NCI-H1694 treated with DMSO at 0.1 percent for 48 hours (cell line): ENCODE measurements at places on chromosomes 6 and 20.

DNA sequence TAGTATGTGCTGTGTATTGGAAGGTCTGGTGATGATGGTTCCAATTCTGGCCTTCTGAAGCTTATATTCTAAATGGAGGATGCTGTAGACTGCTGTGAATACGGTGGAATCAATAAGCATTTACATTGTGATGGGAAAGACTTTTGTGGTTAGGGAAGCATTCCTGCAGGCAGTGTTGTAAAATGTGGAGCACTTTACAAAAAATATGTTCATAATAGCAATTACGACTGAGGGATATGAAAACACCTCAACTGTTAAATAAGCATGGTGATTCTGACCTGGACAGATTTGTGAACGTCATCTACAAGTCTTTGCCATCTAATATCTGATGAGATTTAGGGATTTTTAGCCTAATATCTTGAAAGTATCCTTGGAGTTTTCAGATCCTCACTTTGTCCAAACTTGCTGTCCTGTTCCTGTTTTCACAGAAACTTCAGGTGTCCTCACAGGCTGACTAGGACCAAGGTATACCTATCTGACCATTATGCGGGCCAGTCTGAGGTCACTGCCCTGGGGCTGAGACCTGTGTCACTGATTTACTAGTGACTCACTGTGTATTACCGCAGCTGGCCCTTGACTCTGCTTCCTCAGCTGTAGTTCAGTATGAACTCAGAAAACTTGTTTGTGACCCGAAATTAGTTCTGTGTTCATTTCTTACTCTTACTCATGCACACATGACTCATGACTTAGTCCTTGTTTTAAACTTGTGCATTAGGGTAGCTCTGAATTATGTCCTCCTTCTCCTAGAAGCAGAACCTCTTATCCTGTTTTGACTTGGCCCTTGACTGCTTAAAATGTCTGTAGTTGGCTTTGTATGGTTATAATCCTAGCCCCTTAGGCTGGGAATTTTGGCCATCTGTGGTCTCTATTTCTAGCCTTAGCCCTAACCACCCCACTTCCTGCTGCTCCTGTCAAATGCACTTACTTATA lies 343.0 kb downstream of the CDKAL1 start:
- no peak for DNase-seq

DNA sequence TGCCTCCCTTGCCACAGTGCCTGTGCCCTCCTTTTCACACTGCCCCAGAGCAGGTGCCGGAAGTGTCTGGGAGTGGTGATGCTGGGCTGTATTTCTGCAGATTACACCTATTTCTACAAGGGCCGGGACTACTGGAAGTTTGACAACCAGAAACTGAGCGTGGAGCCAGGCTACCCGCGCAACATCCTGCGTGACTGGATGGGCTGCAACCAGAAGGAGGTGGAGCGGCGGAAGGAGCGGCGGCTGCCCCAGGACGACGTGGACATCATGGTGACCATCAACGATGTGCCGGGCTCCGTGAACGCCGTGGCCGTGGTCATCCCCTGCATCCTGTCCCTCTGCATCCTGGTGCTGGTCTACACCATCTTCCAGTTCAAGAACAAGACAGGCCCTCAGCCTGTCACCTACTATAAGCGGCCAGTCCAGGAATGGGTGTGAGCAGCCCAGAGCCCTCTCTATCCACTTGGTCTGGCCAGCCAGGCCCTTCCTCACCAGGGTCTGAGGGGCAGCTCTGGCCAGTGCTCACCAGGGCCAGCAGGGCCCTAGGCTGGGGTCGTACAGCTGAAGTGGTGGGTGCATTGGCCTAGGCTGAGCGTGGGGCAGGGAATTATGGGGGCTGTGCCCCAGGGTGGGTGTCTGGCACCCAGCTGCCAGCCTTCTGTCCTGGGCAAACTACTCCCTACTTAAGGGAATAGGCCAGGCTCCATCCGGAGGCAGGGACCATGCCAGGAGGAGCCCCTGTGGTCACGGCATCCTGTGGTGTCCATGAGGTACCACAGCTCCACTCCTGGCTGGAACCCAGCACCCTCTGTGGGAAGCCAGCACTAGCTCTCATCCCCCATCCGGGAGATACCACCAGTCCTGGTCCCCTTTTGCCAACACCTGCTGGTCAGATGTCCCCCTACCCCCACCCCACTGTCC lies 3.5 kb downstream of the MMP24OS start:
- no peak for DNase-seq

DNA sequence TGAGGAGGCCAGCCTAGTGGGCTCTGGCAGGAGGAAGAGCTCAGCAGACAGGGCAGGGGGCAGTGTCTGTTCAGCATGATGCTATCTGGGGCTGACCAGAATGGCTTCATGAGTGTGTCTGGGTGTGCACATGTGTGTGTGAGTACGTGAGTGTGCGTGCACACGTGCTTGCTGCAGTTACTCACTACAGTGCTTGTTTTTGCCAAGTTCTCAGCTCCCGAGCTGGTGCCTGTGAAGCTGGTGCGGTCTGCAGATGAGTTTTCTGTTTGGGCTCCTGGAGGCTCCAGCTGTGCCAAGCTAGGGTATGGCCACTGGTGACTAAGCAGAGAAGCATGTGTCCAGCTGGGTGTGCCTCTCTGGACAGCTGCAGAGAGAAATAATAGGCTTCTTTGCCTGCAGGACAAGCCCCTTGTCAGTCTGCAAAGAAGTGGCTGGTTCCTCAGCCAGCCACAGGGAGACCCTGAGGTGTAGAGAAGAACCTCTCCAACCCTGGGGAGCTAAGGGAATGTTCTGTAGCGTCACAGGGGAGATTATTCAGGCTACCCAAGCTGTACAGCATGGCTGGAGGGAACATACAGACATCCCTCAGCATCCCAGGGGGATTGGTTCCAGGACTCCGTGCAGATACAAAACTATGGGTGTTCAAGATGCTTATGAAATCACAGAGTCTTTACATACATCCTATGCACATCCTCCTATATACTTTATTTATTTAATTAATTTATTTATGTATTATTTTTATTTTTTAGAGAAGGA lies 40.2 kb upstream of the FAM50B start:
- no peak for DNase-seq

DNA sequence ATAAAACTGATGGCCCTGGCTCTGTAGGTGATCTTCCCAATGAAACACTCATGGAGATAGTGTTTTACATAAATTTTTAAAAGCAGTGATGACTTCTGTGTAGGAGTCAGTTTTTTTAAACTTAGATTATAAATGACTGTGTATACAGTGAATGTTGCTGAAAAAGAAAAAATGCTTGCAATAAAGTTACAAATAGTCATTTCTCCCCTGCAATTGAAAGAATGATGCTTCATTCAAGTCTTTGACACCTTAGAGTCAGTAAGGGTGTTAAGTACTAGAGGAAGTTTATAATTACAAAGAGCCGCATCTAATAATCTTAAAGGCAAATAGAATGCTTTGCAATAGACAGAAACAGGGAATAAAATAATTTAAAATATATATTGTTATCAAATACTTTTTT lies 27.6 kb downstream of the ZNF292 start:
- DNase-seq: no peak

- no peak for DNase-seq
Measured at GRCh38 chr20:5000263-5001173, 792 bp downstream of the SLC23A2 start.

DNA sequence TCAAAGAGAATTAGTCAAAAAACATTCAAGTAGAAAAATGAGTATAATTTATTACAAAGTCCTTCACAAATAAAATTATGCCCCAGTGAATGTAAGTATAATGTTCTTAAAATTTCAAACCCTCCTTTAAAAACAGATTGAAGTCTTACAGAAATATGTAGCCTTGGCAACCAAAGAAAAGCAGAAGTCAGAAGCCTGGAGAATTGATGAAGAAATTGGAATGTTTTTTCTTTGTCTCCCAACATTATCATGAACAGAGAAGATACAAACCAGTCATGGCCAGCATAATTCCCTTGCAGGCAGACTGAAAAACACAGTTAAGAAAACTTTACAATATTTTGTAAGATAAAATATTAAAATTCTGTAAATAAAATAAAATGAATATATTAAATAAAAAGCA lies 221.9 kb downstream of the TBC1D32 start:
- no peak for DNase-seq

DNA sequence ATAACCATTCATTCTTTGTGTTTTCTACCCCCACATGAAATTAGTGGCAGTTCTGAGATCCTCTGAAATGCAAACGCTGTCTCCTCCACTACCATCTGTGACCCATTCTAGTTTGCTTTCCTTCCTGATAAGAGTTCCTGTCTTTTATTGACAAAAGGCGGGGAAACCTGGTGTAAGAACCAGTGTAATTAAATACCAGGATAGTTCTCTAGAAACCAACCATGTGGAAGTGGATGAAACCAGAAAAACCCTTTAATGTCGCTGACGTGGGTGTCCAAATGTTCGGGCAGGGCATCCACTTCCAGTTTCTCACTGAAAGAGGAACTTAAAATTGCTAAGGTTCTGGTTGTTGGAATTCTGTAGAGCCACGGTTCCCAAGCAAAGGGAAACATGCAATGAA lies 79.1 kb downstream of the TNFRSF21 start:
- DNase-seq: no peak

DNA sequence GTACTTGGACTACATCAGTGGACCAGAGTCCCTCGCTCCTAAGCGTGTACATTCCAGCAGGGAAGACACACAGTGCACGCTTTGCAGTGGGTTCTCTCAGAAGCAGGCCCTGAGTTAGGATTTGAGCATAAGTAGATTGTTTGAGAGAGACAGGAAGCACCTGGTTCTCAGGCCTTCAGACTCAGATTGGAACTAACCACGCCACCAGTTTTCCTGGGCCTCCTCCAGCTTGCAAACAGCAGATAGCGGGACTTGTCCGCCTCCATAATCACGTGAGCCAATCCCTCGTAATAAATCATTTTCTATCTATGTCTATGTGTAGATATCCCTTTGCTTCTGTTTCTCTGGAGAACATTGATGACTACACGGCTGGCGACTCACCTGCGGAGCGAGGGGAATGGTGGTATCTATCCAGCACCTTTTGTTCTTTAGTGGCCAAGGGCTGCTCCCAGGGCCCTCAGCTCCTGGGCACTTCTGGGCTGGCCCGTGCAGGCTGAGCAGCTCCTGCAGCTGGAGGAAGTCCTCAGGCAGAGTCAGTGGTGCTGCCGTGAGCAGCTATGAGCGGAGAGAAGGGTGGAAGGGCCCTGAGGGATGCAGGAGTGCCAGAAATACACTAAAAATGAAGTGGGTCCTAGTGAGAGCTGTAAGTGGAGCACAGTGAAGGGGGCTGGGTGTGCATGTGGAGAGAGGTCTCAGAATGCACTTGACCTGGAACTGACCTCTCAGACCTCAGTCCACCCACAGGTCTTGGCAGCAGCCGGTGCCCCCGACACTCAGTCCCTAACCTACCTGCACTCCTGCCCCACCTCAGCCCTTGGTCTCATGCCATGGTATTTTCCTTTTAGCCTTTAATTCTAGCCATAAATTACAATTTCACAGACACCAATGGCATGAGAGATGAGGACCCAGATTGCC lies 76.9 kb downstream of the STK35 start:
- DNase-seq: no peak

DNA sequence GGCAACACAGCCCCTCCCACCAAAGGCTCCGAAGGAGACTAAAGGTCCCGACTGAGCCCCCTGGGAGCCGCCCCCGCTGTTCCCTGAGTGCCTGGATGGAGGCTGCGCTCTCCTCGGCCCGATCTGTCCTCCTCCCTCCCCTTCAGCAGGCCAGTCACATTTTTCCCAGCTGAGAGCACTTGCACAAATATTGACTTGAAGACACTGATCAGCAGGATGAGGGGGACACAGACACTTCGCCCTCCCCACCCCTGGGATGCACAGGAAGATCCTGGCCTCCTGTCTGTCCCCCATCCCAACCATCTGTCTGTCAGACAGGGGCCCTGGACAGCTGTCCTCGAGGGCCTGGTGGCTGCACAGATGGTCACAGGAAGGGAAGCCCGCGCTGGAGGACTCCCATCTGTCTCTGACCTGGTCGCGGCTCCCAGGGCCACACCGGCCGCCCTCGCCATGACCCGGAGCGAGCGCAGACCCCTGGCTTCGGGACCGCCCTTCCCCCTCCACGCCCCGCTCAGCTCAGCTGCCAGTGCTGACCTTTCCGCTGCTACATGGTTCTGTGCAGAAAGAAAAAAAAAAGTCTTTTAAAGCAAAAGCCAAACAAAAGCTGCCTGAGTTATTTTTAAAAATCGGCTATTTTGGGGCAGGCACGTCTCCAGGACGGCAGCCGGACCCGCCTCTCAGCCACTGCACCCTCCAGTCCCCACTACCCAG lies 11.1 kb downstream of the LAMA5 start:
- DNase-seq: no peak

DNA sequence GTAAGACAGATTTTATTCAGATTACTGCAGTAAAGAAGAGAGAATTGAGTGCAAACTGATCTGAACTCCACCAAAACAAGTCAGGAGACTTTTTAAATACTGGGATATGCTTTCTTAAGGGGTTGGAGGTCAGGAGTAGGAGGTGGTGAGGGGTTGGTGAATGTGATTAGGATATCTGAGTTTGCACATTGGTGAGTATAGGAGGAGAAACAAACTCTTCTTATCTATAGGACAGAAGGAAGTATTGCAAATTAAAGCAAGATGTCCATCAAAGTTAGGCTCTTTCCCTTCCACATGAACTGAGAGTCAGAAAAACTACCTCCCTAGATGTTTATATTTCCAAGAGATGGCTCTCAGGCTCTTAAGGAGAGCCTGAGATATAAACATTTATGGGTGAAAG lies 114.6 kb upstream of the HTR1E start:
- no peak for DNase-seq

DNA sequence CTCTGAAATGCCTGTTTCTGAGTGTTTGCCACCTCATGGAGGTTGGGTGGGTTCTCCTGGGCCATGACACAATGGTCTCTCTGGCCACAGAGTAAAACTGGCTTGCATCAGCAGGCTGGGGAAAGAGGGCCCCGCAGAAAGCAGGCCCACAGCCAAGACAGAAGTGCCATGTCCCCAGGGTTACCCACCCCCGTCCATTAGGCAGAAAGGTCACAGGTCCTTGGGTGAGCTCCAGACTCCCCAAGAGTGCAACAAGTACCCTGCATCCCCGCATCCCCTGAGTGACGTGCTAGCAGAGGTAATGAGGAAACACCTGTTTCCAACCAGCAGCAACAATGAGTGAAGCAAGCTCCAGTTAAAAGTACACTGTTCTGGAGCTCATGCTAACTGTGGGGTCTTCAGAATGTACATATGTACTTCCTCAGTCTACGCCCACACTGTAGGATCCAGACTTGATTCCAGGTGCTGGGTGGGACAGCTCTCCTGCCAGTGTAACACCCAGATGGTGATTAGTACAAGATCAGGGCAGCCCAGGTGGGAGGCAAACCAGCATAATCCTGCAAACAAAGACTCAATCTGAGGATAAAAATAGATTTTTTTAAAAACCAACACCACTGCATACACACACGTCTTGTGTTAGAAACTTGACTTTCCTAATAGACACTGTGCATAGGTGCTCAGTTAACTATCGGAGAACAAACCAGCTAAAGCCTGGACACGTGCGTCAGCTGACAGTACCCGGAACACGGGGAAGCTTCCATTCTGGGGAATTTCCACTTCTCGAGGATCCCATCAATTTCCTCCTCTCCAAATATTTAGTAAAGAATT lies 31.5 kb downstream of the RRBP1 start:
- no peak for DNase-seq

DNA sequence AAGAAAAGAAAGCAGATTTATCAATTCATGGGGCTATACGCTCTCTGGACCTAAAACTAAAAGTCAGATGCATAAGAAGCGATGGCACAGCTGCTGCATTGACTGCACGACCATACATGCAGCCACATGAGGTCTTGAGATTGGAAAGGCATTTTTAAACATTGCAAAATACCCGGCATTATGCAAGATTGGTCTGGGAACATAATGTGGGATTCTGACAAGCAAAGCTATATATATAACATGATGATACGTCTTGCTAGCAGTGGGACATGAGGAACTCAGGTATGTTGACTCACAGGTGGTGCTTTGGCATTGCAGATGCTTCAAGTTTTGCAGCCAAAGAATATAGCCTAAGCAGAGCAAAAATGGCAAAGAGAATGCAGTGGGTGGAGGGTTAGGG lies 55.1 kb downstream of the SAMD3 start:
- no peak for DNase-seq
